B cell (primary cell): ENCODE measurements at places on chromosomes 3 and 15. TPM values are rescaled to one million over a fixed set of nuclear protein-coding genes. Genes with fewer than 3 reads are reported as not detected.

The KIF7 gene
- polyA plus RNA-seq = not detected in 2 replicates

The FRMD5 gene
- polyA plus RNA-seq = 0.14 TPM in 1 of 2 replicates, not detected in the other

The ZCWPW2 gene
- not detected in 2 replicates for polyA plus RNA-seq

The STX19 gene
- polyA plus RNA-seq = not detected in 2 replicates

The C3orf70 gene
- not detected in 2 replicates for polyA plus RNA-seq
